ENCODE measurements at places on chromosomes 12 and 14.

DNA sequence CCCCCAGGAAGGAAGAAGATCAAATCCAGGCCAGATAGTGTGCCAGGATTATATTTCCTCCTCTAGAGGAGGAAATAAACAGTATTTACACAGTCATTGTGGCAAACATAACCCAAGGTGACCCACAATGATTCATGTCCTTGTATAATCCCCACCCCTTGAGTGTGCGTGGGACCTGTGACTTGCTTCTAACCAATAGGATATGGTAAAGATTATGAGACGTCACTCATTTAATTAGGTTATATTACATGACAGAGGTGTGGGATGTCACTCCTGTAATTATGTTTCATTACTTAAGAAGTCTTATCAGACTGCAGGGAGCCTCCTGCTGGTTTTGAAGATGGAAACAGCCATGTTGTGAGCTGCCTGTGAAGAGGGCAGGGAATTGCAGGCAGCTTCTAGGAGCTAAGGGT lies 12.2 kb upstream of the CATSPERB start:
- no peak for DNase-seq

GRCh38 chr12:114269153-114269552 lies 136.8 kb downstream of the TBX5 start:
- DNase-seq: no peak

- peak; percentile 66 for DNase-seq
Measured at GRCh38 chr12:100267603-100268281, 765 bp downstream of the SCYL2 start.

- DNase-seq: no peak
Measured at GRCh38 chr14:75170772-75171171, 5.6 kb downstream of the TMED10 start.

DNA sequence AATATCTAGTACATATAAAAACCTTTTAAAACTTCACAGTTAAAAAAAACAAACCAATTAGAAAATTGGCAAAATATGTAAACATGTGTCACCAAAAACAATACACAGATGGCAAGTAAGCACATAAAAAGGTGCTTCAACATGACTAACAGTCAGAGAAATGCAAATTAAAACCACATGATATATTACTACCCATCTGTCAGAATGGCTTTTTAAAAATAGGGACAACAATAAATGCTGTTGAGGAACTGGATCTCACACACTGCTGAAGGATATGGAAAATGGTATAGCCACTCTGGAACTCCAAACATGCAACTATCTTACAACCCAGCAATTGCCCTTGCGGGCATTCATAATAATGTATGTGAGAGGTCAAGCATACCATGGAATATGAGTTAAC lies 1153.6 kb downstream of the FLRT2 start:
- DNase-seq: no peak

- DNase-seq: peak; percentile 91
Measured at GRCh38 chr12:47819896-47820630, at the start of gene HDAC7. Gene HDAC7, minus strand, starts transcription at chr12:47819903. Its CDS starts 118 bp downstream, at chr12:47819785.

- peak; percentile 51 for DNase-seq
Measured at GRCh38 chr12:16165506-16165905, 112.0 kb downstream of the SLC15A5 start.

DNA sequence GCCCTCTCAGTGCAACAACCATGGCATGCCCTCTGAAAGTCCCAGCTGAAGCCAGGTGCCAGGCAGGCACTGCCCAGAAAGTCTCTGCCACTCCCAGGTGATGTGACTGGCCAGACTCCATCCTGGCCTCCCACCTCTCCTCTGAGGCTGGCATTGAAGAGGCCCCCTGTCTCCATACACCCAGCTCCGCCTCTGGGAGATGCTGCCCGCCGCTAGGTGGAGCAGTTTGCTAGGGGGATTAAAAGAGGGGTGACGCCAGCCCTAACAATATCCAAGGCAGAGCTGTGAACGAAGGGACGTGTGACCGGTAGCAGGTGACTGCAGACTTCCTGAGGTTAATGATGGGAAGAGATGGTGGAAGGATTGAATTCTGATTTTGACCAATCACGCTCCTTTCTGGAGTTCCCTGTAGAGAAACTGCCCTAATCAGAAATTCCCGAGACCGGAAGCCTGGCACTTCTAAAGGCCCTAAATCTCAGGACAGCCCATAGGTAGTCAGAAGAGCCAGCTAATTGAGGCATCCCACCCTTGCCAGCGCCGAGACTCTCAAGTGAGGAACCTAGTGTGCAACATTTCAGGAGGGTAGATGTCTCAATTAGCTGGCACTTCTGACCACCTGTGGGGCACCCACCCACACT lies 8.3 kb upstream of the PLEK2 start:
- DNase-seq: no peak

DNA sequence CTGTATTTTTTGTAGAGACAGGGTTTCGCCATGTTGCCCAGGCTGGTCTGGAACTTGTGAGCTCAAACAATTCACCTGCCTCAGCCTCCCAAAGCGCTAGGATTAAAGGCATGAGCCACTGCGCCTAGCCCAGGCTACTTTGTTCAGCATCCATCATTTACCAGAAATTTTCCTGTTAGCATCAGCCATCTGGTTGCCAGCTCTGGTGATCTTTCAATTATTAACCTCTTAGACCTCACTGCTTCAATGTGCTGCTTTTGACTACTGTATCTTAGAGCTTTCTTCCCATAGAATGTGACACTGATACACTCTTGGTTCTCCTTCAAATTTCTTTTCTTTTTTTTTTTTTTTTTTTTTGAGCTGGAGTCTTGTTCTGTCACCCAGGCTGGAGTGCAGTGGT lies 5.4 kb upstream of the AMHR2 start:
- DNase-seq: no peak

DNA sequence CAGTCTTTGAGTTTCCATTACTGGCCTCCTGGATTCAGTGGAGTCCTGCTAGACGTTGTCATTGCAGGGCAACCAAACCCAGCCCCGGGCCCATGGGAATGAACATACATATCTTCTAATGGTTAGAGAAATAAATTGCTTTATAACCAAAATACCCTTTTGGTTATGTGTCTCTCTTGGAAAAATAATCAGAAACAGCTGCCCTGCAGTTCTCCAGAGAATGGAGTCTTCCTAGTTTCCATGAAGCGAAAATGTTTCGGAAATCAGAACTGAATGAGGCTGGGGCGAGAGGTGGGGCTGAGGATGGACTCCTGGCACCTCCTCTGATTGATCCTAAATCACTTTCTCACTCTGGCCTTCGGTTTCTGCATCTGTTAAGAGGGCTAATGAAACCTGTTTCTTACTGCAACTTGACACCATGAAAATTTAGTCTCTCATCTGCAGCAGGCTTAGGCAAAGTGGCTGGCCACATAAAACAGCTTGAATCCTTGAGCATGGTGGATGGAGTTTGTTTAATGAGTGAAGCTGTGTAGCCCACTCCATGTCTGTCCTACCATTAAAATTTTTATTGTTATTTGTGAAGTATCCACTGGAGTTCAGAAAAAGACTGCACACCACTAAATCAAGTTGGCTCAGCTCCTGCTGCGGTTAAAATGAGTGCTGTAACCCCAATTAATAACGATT lies 198.9 kb downstream of the CACNA1C start:
- no peak for DNase-seq

GRCh38 chr14:104871656-104872468 lies 6.8 kb downstream of the CEP170B start:
- DNase-seq: no peak

DNA sequence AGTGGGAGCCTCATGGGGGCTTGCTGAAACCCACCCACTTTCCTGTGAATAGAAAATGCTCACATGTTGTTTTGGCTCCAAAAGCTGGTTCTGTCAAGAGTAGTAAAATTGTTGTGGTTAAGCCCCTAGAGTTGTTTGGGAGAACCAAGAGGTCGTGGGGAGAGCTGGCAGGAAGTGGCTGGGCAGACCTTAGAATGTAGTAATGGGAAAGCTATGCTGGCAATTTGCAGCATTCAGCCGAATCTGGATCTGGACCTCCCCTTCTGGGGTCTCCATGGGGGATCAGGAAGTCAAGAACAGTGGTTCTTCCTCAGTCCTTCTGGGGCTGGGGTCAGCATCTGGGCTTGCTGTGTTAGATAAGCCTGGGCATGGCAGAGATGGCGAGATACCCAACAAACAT lies 150.6 kb upstream of the TBX3 start:
- no peak for DNase-seq

DNA sequence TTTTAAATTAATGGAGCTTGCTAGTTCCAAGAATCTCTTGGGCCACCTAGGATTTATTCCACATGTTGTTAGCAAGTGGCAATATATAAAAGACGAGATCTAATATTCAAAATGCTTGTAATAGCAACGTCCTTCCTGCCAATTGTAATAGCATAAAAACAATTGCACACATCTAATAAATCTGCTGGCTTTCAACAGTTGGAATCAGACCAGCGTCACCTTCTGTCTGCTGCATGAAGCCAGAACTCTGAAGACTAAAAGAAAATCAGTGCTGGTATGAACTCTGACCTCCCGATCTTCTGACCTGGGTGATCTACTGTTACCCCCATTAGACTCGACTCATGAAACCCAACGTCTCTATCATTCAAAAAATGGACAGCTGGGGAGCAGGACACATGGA lies 100.6 kb downstream of the DIO2 start:
- DNase-seq: no peak

- DNase-seq: no peak
Measured at GRCh38 chr12:89299931-89300330, 52.4 kb downstream of the DUSP6 start.

DNA sequence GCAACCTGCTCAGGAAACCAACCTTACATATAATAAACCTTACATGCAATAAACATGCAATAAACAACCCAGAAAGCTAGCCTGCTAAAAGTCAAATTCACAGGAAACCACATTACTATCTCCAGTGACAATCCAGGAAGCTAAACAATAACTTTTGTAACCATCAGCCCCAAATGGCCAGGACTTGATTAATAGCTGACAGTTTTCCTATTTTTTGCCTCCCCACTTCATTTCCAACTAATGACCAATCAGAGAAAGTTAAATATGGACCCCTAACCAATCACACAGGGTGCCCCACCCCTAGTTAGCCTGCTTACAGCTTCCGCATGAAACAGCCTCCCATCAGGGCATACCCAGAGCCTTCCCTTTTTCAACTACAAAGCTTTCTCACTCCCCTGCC lies 152.2 kb upstream of the LMNTD1 start:
- DNase-seq: no peak

DNA sequence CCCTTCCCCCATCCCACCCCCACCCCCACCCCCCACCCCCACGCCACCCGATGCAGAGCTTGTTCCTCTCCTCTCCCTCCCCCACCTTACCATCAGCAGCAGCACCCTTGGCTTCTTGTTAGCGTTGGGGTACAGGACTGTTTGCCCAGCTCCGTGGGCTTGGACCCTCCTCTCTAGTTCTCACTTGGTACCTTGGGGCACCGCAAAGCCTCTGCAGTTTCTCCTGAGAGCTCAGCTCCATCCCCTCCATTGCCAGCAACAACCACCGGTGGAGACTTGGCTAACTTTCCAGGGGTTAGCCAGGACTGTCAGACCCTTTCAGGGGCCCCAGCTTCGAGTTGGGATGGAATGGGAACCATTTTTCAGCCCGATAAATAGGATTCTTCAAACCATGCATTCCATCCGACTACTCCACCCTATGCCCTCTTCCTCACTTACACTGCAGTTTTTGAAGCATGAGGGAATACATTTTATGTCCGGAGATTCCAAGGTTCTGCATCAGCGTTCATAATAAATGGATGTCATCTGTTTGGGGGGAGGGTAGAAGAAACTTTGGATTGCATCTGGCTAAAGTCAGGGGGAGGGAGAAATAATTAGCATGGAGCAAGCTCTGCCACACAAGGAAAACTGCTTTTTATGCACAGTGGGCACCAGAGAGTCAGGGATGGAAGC lies 1.1 kb downstream of the SCN8A start:
- peak; percentile 32 for DNase-seq

DNA sequence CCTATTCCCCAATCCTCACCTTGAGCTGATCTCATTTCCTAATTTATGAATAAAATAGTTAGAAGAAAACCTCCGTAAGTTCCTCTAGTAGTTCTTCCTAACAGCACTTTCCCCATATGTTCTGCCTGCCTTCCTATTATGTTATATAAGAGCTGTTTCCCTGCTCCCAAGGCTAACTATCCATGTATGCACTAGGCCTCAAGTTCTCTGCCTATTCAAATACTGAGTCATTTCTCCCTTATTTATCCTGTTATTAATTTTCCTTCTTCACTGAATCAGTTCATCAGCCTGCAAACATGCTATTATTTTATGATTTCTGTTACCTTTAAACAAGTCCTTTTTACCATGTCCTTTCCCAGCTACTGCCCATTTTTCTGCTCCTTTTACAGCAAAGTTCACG lies 164.1 kb downstream of the EPS8 start:
- DNase-seq: no peak

DNA sequence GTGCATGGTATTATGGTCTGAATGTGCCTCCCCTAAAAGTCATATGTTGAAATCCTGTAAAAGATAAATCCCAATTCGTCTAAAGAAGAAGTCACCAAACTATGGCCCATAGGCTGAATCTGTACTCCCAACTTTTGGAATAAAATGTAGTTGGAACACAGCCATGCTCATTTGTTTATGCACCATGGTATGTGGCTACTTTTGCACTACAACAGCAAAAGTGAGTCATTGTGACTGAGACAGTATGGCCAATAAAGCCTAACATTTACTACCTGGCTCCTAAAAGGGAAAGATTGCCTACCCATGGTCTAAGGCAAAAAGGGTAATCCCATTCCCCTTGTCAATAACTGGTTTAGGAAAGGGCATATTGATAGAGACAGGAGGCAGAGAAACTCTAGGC lies 101.8 kb downstream of the LRIG3 start:
- no peak for DNase-seq

DNA sequence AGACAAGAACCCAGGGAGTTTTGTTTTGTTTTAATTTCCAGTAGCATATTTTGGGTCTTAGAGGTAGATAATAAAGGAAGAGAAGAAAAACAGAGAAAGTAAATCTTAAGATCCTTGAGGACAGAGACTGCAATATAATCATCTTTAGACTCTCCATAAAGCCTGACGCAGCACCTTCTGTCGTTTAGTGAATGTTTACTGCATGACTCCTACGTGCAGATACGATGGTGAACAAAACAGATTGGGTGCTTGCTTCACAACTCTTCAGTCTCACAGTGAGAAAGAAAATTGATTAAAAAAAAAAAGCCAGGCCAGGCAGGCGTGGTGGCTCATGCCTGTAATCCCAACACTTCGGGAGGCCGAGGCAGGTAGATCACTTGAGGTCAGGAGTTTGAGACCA lies 86.9 kb downstream of the STON2 start:
- no peak for DNase-seq

- DNase-seq: no peak
Measured at GRCh38 chr12:57063991-57064685, 14.2 kb upstream of the MYO1A start.

DNA sequence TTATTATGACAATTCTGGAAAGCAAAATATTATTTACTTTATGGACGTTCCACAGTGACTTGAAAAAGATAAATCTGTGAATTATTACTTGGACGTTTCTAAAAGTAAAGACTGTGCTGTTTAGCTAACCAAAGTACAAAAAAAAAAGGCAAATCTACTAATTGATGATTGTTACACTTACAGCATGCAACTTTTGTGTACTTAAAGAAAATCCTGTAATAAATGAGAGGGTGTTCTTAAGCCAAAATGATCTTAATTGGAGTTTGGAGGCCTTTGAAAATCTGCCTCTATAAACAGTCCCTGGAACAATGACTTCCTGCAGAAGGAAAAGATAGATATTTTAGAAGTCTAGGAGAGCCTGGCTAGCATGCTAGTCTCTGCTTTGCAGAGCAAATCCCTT lies 434.0 kb upstream of the SYT1 start:
- no peak for DNase-seq

GRCh38 chr14:75877292-75877691 lies 104.5 kb downstream of the TGFB3 start:
- DNase-seq: peak; percentile 42

GRCh38 chr12:83971781-83972180 lies 940.8 kb downstream of the SLC6A15 start:
- DNase-seq: no peak

- peak; percentile 39 for DNase-seq
Measured at GRCh38 chr14:61388976-61389576, 67.7 kb downstream of the PRKCH start.
